Activated CD8-positive, alpha-beta memory T cell treated with anti-CD3 and anti-CD28 coated beads, Interleukin-2, amount 10 ng/mL, durations not matched to agents 7 days and 5 days (primary cell): ENCODE measurements at places on chromosomes 11 and 22. TPM values are rescaled to one million over a fixed set of nuclear protein-coding genes. Genes with fewer than 3 reads are reported as not detected.

Gene SLC22A9
- total RNA-seq = not detected

DNA sequence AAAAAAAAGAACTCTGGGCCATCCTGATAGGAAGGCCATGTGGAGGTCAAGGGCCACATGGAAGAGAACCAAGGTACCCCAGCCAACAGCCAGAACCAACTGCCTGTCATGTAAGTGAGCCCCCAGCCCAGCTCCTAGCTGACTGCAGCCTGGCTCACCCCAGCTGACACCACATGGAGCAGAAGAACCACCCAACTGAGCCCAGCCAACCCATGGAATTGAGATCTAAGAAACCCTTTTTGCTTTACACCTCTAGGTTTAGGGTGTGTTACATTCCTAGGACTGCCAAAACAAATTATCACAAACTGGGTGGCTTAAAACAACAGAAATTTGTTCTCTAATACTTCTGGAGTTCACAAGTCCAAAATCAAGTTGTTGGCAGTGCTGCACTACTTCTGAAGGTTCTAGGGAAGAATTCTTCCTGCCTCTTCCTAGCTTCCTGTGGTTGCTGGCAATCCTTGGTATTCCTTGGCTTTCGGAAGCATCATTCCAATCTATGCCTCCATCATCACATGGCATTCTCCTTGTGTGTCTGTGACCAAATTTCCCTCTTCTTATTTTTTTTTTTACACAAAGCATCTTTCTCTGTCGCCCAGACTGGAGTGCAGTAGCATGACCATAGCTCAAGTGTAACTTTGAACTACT, 4.4 kb downstream of the C11orf86 start:
- DNase-seq = no peak

GRCh38 chr22:37552524-37553163, 7.6 kb upstream of the CDC42EP1 start:
- no peak for DNase-seq

DNA sequence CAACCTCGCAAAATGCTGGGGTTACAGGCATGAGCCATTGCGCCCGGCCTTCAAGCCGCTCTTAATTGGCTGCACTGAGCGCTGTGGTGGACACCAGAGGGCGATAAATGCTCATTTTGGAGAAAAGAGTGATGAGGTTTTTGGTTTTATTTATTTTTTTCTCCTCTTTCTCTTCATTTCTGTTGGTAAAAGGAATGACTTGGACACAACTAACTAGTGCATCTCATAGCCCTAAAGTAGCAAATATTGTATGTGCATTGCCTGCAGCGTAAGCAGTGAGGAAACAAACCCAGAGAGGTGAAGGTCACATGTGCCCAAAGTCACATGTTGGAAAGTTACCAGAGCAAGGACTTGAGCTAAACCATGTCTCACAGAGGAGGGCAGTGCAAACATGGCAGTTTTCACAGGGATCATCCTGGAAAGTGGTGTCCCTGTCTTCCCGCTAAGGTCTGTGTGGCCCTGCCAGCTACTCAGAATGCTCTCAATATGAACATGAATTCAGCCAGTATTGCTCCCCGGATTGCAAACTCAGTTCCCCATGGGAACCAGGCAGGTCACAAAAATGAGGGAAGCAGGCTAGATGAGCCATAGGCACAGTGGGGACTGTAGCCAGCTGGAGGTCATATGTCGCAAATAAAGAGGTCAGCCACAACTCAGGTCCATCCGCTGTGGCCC, 8.6 kb upstream of the CD82 start:
- peak; percentile 80 for DNase-seq

Gene TMEM45B
- 0.18 TPM for total RNA-seq

DNA sequence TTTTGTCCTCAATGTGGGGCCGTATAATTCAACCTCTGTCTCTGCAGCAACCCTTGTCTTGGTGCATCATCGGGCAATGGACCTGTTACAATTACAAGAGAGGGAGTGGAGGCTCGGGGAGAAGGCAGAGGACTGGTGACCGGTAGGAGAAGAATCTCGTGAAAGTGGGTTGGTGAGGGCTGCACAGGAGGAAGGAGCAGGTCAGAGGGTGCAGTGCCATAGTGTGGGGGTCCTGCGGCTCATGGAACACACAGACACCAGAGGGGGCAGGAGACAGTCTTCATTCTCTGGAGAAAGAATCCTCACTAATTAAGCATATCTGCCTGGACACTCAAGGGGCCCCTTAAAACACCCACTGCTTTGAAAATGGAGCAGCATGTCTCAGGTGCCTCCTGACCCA, 174.7 kb upstream of the B3GAT1 start:
- DNase-seq = no peak

Gene PNPLA5
- not detected for total RNA-seq

Gene CSF2RB
- 26.9 TPM for total RNA-seq

GRCh38 chr11:123775715-123776549, 21.6 kb upstream of the OR6X1 start:
- DNase-seq = no peak

Gene FAM227A
- total RNA-seq = 0.40 TPM

DNA sequence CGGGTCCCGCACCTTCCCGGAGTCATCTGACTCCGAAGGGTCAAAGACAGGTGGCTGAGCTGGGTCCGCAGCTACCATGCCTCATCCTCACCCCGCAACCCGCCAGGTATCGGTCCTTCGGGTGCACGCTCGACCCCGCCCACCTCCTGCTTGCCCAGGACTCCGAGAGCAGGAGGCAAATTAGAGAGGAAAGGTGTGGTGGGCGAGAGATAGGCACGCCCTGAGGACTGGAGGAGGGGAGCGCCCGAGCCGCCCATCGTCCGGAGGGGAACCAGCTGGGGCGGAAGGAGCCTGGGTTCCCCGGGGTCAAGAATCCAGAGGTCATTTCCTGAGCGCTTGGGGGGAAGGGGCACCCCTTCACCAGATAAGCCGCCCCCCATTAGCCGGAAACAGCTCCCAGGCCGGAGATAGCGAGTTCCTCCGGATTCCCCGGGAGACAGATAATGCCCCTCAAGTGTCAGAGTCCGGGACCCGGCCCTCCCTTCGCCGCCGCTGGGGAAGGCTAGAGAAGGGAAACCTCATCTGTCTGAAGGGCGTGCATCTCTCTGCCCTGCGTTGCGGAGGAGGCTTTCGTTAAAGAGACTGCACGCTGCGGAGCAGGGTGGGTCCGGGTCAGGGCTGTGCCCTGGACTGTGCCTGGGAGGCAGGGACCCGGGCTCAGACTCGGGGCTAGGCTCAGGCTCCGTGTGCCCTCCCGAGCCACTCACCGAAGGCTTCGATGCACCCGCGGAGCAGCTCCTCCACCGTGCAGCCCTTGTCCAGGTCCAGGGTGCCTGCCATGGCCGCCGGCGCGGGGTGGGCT, 1.7 kb downstream of the RASGRP2 start:
- peak; percentile 59 for DNase-seq

GRCh38 chr22:33382436-33382835, 324.3 kb upstream of the SYN3 start:
- DNase-seq = no peak

- no peak for DNase-seq
These were observed 9.4 kb upstream of the PLAAT3 start for GRCh38 chr11:63623513-63624140.

Gene C11orf54
- 17.1 TPM for total RNA-seq

DNA sequence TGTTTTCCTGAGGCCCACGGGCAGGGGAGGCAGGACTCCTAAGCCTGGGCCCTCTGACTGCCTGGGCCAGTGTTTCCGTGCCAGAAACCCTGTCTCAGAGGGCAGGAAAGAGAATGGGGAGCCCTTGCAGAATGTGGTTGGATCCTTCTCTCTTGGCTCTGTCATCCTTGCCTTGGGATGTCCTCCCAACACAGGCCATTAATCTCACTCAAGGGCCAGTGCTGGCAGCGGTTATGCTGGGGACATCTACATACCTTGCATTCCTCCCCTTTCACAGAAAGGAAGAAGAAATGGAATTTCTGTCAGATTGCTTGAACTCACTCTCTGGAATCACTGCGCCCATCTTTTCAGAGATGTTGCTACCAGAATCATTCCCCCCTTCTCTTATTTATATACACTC, 296.9 kb downstream of the KIRREL3 start:
- no peak for DNase-seq

GRCh38 chr11:101336858-101337257, 207.2 kb upstream of the PGR start:
- DNase-seq = no peak

Gene EFEMP2
- 13.4 TPM for total RNA-seq

Gene P2RX6
- 0.32 TPM for total RNA-seq
